ENCODE measurements at places on chromosomes 5 and 9. TPM values are rescaled to one million over a fixed set of nuclear protein-coding genes. Genes with fewer than 3 reads are reported as not detected.

DNAH5 gene
- polyA plus RNA-seq: 0.05 TPM

- no peak for DNase-seq
- H3K27ac ChIP-seq: no peak overlapping the region
- no peak overlapping the region for H3K4me3 ChIP-seq
- H3K36me3 ChIP-seq: no peaks in the 10 kb centered on the region
- peaks cover 13% of the 10 kb centered on the region for H3K4me1 ChIP-seq
Measured at GRCh38 chr9:123318961-123319421, 37.0 kb upstream of the CRB2 start.

DNA sequence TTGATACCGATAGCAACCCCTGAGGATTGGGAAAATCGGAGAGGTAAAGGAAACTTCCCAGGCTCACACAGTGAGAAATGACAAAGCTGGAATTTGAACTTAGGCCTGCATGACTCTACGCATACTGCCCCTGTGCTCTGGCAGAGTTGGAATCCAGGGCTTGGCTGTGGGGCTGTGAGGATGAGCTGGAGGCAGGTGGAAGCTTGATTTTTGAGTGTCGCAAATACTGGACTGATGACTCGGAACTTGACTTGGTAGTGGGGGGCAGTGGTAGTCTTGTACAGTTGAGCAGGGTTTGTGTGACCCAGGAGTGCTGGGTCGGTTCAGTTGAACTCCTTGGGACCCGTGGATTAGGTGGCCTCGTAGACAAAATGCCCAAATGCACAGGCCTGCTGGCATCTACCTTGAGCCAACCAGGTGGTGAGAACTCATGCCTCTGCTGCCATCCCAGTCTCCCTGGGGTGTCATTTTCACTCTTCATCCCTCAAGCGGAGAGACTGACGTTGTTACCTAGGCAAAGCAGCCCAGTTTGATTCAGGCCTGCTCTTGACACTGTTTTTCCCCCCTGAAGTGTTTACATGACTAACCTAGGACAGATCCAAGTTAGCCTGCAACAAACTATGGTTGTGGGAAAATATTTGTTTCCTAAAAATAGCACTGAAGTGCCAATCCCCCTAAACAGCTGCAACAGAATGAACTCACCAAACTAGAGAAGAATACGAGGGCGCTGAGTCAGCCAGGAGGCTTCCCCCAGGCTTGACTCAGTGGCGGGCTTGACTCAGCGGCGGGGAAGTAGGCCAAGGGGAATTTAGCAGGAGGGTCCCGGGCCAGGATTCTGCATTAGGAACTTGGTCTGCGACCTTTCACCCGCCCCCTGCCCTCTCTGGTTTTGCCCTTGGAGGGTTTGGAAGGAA is 45.7 kb upstream of the ORM1 start:
- H3K27ac ChIP-seq: no peak overlapping the region
- H3K4me1 ChIP-seq: no peaks in the 10 kb centered on the region
- no peaks in the 10 kb centered on the region for H3K36me3 ChIP-seq
- DNase-seq: peak; percentile 88
- H3K27me3 ChIP-seq: no peaks in the 10 kb centered on the region

PAX5 gene
- polyA plus RNA-seq: 0.14 TPM

- no peak overlapping the region for H3K27ac ChIP-seq
- H3K27me3 ChIP-seq: no peaks in the 10 kb centered on the region
- peaks cover 10% of the 10 kb centered on the region for H3K36me3 ChIP-seq
- H3K4me3 ChIP-seq: no peak overlapping the region
Measured at GRCh38 chr9:127682351-127683136, 24.2 kb upstream of the CFAP157 start.

DNA sequence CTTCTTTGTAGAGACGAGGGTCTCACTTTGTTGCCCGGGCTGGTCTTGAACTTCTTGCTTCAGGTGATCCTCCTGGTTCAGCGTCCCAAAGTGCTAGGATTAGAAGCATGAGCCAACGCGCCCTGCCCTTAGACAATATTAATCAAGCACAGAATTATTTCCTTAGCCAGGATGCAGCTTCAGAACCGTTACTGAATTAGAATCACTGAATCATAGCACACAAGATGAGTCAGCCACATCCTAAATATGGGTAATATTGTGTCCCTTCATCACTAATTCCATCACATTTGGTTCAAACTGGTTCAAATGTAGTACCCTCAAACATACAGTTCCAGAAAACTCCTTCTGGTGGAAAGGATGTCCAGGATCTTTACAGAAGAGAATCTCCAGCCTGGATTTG is 82.7 kb downstream of the BNC2 start:
- no peak overlapping the region for H3K4me3 ChIP-seq
- no peaks in the 10 kb centered on the region for H3K36me3 ChIP-seq
- H3K27me3 ChIP-seq: peaks cover 80% of the 10 kb centered on the region
- H3K27ac ChIP-seq: no peak overlapping the region

PCDHB9 gene
- 2.9 TPM for polyA plus RNA-seq

TAF11L6 gene
- not detected for polyA plus RNA-seq

- DNase-seq: no peak
- H3K27ac ChIP-seq: no peak overlapping the region
- H3K4me1 ChIP-seq: no peaks in the 10 kb centered on the region
- no peaks in the 10 kb centered on the region for H3K36me3 ChIP-seq
- H3K27me3 ChIP-seq: no peaks in the 10 kb centered on the region
- H3K4me3 ChIP-seq: no peak overlapping the region
Measured at GRCh38 chr5:8500426-8500825, 631.5 kb downstream of the MTRR start.

DNA sequence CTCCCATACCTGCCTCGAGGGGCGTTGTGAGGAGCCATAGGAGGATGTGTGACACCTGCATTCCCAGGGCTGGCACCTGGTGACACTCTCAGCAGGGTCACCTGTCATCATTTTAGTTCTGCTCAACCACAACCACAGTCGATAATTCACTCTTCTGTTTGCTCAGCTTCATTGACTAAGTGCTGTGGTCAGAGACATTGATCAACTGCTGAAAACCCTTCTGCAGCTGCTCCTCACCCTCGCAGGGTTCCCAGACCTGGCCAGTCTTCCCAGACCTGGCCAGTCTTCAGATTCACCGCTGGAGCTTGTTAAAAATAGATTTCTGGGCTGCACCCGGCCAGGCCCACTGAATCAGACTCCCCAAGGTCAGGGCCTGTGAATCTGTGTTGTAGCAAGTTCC is 92.8 kb downstream of the MVB12B start:
- no peaks in the 10 kb centered on the region for H3K27me3 ChIP-seq
- no peak overlapping the region for H3K27ac ChIP-seq
- H3K4me1 ChIP-seq: peaks cover 7% of the 10 kb centered on the region

DNA sequence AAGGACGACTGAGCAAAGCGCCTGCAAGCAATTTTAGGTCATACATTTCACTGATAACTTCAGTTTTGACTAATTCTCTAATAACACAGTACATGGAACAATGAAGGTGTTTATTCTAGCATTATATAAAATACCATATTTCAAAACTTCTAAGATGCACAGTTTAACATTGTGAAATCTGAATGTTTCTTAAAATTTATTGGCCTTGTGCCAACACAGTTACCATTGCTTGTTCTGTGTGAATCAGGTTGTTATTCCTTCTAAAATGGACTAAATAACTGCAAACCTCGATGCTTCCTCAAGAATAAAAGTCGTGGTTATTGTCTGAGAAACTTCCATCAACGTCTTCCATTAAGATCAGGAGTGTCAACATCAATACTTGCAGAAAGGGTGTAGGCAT is 8.0 kb downstream of the MCC start:
- H3K4me3 ChIP-seq: no peak overlapping the region
- no peaks in the 10 kb centered on the region for H3K36me3 ChIP-seq
- no peaks in the 10 kb centered on the region for H3K4me1 ChIP-seq
- DNase-seq: no peak
- H3K27ac ChIP-seq: no peak overlapping the region
- H3K27me3 ChIP-seq: no peaks in the 10 kb centered on the region

DNA sequence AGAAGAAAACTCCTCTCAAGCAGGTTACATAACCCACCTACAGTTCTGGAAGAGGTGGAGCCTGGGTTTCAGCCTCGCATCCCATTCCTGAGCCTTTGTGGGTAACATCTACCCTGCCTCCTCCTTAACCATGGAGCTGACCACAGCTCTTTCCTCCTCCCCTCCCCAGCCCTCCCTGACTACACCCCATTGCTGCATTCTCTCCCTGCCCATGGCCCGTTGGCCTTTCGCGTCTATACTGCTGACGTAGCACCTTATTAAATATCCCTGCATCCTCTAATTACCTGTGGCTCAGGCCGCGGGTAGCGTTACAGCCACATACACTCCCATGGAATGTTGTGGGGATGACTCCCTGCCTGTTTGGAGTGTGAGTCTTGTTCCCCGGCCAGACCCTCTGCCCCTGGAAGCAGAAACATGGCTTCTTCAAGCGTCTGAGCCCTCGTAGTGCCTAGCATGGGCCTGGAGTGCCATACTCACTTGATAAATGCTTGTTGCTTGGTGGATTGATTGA is 72.8 kb downstream of the WWC1 start:
- no peak for DNase-seq
- H3K4me1 ChIP-seq: peaks cover 3% of the 10 kb centered on the region
- peak overlapping the region; percentile 13 for H3K27ac ChIP-seq
- H3K36me3 ChIP-seq: no peaks in the 10 kb centered on the region
- no peaks in the 10 kb centered on the region for H3K27me3 ChIP-seq
- H3K4me3 ChIP-seq: no peak overlapping the region

SPINK13 gene
- 0.59 TPM for polyA plus RNA-seq

DNA sequence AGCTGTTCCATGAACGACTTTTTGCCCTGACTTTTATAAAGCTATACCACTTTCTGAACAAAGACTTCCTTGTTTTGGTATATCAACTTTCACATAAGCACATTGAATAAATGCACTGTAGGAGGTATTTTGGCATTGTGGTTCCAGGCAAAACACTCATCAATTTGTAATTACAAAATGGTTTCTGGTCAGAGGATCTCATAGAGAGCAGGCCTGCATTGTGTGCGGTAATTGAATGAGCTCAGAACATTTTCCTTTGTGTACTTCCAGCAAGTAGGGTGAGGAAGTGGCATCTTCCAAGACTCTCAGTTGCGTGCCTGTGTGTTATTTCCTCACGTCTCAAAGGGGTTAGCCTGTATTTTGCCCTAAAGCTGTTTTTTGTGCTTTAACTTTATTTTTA is 89.2 kb downstream of the PDE6A start:
- no peaks in the 10 kb centered on the region for H3K36me3 ChIP-seq
- no peaks in the 10 kb centered on the region for H3K27me3 ChIP-seq
- H3K4me3 ChIP-seq: no peak overlapping the region
- H3K4me1 ChIP-seq: no peaks in the 10 kb centered on the region
- no peak overlapping the region for H3K27ac ChIP-seq
- DNase-seq: no peak

GRCh38 chr9:116080561-116080960 is 73.0 kb upstream of the PAPPA start:
- no peaks in the 10 kb centered on the region for H3K4me1 ChIP-seq
- no peaks in the 10 kb centered on the region for H3K36me3 ChIP-seq
- H3K27me3 ChIP-seq: no peaks in the 10 kb centered on the region

- no peak overlapping the region for H3K27ac ChIP-seq
- no peaks in the 10 kb centered on the region for H3K27me3 ChIP-seq
Measured at GRCh38 chr5:75457161-75457560, 54.3 kb downstream of the CERT1 start.

- H3K4me3 ChIP-seq: peak overlapping the region; percentile 63
- DNase-seq: no peak
- H3K36me3 ChIP-seq: no peaks in the 10 kb centered on the region
- H3K27ac ChIP-seq: peak overlapping the region; percentile 78
Measured at GRCh38 chr9:133029994-133030316, 842 bp upstream of the GTF3C5 start.

DNA sequence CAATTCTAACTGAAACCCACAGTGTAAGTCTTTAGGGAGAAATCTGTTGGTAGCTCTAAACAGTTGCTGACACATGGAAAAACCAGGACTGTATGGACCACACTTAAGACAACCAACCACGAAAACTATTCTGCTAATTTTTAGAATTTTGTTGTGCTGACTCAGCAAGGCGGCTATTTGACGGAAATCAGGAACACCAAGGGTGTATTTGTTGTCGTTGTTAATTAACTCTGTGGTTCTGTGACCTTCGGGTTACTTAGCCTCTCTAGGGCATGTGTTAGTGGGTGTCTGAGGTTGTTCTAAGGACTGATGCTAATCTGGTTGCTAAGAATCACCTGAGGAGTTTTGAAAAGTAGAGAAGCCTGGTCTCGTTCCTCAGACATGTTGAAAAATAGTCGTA is 79.2 kb downstream of the ATP10B start:
- DNase-seq: no peak
- no peaks in the 10 kb centered on the region for H3K36me3 ChIP-seq
- H3K27ac ChIP-seq: no peak overlapping the region
- H3K27me3 ChIP-seq: peaks cover 6% of the 10 kb centered on the region
- H3K4me3 ChIP-seq: no peak overlapping the region

MGAT4B gene
- 221 TPM for polyA plus RNA-seq

DNA sequence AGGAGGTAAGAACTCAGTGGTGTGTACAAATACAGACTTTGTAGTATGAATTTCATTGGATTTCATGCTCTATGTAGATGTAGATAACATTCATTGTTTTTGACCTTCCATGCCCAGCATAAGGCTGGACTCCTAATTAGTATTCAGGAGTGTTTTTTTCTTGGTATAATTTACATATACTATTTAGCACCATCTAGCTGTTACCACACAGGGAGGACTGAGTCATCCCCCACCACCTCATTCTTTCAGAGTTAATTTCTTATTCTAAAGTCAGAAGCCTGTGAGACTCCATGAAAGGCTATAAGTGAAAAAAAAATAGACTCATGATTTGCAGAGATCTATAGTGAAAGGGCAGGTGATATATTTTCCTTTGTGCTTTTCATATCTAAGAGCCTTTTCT is 555.0 kb downstream of the PRR16 start:
- H3K27ac ChIP-seq: no peak overlapping the region
- H3K36me3 ChIP-seq: no peaks in the 10 kb centered on the region
- DNase-seq: no peak
- H3K4me1 ChIP-seq: no peaks in the 10 kb centered on the region
- H3K27me3 ChIP-seq: no peaks in the 10 kb centered on the region

DNA sequence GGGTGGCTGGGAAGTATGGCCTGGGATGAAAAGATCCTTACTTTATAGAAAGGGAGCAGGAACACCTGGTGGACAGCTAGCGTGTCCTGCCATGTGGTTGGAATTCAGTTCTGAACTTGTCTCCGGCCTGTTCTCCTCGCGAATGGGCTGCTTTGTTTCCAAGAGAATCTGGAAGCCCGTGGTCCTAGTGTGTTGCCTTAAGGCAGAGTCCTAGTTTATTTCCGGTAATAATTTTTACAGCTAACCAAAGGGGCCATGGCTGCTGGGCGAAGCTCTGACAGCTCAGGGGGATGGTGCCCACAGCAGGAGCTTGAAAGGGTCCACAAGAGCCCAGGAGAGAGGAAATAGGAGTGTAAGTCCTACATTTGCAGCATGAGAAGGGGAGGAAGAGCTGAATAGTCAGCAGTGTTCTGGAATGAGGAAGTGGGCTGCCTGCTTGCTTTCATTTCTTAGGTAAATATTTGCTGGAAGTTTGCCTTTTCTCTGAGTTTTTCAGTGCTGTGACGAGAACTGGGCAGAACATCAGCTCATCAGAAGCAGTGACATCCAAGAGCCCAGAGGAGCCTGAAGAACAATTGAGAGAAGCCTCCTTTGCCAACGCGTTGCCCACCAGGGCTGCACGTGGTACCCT is 13.1 kb upstream of the IGFBPL1 start:
- no peaks in the 10 kb centered on the region for H3K36me3 ChIP-seq
- no peak for DNase-seq
- H3K27me3 ChIP-seq: no peaks in the 10 kb centered on the region
- H3K4me1 ChIP-seq: peaks cover 21% of the 10 kb centered on the region

- peaks cover 9% of the 10 kb centered on the region for H3K4me1 ChIP-seq
- no peak overlapping the region for H3K4me3 ChIP-seq
- no peak overlapping the region for H3K27ac ChIP-seq
- H3K27me3 ChIP-seq: no peaks in the 10 kb centered on the region
Measured at GRCh38 chr5:150662731-150663516, 1.9 kb downstream of the MYOZ3 start.

Measured in cardiac muscle cell (in vitro differentiated cells and primary cell).